Activated naive CD4-positive, alpha-beta T cell treated with Interleukin-2 at 50 U/mL for 16 hours (primary cell): ENCODE measurements at places on chromosomes 3 and 15.

DNA sequence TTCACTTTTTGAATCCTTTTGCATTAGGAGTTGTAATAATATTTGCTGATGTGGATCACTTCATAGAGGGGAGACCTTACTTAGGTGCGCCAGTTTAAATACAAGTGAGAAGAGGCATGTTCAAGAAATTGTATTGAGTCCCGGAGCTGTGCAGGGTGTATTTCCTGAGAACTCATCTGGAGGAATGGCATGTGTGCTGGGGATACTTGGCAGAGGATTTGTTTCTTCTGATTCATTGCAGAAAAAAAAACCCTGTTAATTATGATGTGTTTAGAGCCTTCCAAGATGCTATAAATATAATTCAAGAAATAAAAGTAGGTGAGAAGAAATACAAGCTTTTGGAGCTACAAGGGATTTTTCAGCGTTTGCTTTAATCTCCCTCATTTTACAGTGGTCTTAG lies 97.6 kb downstream of the TPRG1 start:
- no peak for DNase-seq

GRCh38 chr3:100927775-100928174 lies 65.4 kb downstream of the ABI3BP start:
- no peak for DNase-seq

- DNase-seq: no peak
These were observed 1052.4 kb downstream of the TUSC7 start for GRCh38 chr3:117761703-117762620.

- no peak for DNase-seq
These were observed 50.0 kb downstream of the DRD3 start for GRCh38 chr3:114128826-114129225.

DNA sequence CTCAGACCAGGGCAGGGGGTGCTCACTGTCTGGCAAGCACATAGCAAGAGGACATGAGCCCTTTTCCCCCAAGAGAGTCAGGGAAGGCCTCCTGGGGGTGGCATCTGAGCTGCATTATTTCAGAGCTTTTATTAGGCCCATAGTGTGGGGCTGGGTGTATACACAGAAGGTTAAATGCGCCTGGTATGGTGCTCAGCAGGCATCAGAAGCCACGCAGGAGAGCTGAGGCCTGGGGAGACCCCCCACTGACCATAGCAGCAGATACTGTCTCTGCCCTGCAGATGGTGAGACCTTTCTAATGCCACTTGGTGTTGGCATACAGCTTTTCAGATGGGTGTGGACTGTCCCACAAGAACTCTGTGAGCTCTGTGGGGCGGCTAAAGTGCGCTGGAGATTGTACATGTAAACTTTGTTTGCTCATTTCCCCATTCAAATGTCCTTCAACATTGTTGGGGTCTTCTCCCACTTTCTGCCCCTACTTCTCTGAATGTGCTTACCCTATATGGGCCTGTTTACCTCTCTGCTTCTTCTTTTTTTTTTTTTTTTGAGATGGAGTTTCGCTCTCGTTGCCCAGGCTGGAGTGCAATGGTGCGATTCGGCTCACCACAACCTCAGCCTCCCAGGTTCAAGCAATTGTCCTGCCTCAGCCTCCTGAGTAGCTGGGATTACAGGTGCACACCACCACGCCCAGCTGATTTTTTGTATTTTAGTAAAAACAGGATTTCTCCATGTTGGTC lies 62.2 kb downstream of the CDC25A start:
- DNase-seq: no peak
